ENCODE measurements at places on chromosomes 4 and X.

DNA sequence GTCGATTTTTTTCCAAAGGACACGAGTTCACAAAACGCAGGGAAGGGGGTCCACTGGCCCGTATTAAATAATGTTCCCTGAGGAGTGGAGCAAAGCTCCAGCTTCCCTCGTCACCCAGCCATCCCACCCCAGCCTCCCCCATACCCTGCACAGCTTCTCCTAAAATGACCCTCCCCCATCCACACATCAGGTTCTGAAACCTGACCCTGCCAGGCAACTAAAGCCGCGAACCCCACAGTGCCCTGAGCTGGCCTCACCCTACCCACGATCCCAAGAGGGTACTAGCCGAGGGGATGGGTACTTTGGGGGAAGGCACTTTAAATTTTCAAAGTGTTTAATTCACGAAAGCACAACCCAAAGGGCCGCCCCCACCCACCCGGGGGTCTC is 634 bp downstream of the APOO start:
- DNase-seq = no peak

GRCh38 chrX:48997455-48997854 is 4.6 kb downstream of the GRIPAP1 start:
- no peak for DNase-seq

DNA sequence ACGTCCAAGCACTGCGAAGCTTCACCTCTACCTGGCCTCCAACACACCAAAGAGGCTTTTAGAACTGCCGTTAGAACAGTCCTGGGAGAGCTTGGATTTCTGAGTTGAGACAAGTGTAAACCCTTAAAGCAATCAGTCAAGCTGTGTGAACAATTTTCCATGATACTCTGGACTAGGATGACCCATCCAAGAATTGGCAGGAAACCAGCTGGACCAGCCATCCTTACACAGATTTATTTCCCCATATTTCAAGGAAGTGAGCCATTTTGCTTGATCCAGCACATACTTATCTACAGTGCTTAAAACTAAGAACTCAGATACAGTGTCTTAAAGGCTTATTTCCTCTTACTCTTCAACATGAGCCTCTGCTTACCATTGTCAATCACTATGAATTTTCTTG is 340.7 kb upstream of the HS3ST1 start:
- no peak for DNase-seq

DNA sequence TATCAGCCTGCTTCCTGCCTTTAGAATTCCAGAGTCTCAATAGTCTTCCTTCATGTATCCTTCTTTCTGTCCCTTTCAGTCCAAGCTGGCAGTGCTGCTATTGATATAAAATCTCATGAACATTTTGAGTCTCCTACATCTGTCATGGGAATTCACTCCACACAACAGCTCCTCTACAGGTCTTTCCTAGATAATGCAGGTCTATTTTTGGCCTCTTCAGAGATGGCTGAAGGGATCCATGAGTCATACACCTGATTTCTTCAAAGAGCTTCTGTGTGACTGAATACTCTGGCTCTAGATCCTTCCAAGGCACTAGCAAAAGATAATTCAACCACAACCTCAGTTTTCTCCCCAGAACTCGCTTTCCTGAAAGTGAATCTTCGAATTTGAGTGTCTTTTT is 115.4 kb downstream of the STPG2 start:
- no peak for DNase-seq

DNA sequence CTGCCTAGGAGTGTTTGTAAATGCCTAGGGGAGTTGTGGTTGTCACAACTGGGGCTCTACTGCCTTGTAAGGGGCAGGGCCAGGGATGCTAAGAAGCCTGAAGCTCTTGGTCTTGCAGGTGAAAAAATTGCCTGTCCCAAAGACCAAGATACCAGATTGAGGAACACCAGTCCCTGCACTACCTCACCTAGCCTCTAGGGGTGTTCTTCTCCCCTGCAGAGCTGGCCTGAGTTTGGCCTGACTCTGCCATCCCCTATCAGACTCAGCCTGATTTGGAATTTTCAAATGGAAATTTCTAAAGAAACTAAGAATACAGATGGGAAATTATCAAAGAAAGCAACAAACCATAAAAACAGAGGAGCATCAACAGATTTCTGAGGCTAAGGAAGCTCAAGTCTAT is 90.4 kb downstream of the ZC4H2 start:
- DNase-seq = no peak

DNA sequence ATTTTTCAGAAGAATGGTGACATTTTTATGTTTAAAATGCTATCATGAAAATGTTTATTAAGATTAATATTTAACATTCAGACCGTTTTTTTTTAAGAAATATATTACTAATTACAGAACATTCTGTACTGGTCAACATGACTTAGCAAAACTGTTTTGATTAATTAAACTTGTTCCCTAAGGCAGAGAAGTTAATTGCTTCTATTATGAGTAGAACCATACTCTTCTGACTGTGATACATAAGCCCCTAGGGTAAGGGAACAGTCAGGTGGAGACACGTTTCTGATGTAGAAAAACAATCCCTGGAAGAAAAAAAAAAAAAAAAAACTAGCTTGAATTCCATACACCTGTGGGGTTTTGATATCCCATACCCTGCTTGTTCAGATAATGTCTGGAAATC is 97.4 kb downstream of the GPM6A start:
- no peak for DNase-seq

- DNase-seq = no peak
These were observed 231.5 kb downstream of the TRIML1 start for GRCh38 chr4:188370777-188371176.

- no peak for DNase-seq
These were observed 4.6 kb downstream of the BGN start for GRCh38 chrX:153499341-153499740.

DNA sequence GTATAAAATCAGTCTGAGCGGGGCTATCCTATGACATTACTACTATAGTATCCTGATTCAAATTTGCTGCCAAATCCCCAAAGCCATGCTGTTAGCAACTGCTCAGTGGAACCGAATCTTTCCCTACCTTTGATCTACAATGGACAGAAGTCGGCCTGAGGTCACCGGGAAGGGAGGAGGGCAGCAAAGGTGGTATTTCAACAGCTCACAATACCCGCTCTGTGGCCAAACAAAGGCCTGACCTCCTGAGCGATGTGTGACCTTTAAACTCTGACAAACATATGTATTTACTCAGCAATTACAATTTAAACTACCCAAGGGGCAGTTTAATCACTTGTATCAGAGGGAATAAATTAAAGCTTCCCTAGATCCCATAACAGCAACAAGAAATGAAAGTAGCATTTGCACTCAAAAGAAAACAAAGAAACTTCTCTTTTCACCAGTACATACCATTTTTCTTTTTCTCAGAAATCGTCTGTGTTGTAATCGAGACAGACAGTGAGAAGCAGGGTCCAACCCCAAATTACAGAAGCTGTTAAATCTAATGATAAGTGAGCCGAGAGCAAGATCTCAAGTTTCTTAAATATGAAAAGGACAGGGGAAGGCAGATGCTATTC is 11.6 kb upstream of the TMEM128 start:
- DNase-seq = no peak

- DNase-seq = no peak
These were observed 900.9 kb downstream of the RAB28 start for GRCh38 chr4:12583275-12583674.

- DNase-seq = peak; percentile 3
These were observed 19.2 kb downstream of the PPP3CA start for GRCh38 chr4:101328063-101328602.

DNA sequence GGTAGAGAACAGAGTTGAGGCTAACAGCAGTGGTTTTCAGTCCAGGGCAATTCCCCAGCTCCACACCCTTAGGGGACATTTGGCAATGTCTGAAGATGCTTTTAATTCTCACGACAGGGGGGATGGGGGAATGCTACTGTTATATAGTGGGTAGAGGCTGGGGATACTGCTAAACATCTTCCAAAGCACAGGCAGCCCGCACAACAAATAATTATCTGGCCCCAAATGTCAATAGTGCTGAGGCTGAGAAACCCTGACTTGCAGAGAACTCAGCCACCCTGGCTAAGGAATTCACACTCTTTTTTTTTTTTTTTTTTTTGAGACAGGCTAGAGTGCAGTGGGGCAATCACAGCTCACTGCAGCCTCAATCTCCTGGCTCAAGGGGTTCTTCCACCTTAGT is 60.6 kb downstream of the POLR2B start:
- no peak for DNase-seq

DNA sequence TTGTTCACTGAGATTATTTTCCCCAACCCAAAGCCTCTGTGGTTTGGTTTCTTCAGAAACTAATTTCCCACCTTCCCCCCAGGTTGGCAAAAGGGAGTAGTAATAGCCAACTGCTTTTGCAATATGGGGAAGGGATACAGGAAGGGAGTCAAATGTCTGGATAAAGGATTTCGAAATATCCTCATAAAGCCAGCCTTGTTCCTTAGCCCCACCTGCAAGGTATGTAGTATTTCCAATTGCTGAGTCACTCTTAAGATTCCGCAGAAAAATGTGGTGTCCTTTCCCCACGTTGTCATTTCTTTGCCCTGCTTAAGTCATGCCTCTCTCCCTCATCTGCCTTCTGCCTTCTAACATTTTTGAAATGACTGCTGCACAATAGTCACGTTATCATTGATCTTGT is 138.8 kb upstream of the DCAF8L1 start:
- DNase-seq = no peak

GRCh38 chr4:85598936-85599335 is 124.0 kb downstream of the ARHGAP24 start:
- DNase-seq = no peak

DNA sequence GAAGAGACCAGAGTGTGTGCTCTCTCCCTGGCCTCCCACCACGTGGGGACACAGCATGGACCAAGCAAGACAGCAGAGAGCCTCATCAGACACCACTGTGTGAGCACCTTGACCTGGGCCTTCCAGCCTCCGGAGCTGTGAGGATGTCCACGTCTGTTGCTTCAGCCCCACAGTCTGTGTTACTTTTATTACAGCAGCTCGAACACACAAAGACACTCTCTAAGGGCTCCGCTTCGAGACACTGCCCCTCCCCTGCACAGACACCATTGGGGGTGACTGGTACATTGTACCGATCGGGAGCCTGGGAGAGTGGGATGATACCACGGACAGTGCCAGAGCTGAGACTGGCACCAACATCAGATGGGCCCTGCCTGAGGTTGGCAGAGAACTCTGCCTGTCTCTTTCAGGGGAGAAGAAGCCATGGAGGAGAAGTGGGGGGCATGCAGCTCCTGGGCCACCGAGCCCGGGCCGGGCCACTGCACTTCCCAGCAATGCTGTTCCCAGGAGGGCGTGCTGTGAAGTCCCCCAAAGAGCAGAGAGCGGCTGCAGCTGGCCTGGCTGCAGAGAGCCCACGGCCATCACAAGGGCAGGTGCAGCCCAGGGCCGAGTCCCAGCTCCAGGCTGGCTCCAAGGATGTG is 48.1 kb upstream of the HMX1 start:
- no peak for DNase-seq

- no peak for DNase-seq
These were observed 454.3 kb upstream of the PCDH10 start for GRCh38 chr4:132694775-132695174.

DNA sequence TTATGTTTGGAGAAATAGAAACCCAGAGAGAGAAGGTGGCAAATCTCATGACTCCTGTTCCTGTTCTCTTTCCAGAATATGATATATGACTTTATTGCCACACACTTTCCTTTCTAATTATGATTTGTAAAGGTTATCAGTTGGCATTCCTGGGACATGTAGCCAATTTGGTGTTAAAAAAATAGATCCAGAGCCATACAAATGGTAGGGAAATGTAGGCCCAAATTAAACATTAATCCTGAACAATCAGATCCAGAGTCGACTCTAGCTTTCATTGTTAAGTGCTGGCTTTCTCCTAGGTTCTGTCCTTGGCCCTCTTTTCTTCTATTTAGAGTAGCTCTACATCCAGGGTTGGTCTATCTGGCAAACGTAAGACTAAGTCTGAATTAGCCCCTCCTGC is 69.8 kb upstream of the LONRF3 start:
- no peak for DNase-seq

DNA sequence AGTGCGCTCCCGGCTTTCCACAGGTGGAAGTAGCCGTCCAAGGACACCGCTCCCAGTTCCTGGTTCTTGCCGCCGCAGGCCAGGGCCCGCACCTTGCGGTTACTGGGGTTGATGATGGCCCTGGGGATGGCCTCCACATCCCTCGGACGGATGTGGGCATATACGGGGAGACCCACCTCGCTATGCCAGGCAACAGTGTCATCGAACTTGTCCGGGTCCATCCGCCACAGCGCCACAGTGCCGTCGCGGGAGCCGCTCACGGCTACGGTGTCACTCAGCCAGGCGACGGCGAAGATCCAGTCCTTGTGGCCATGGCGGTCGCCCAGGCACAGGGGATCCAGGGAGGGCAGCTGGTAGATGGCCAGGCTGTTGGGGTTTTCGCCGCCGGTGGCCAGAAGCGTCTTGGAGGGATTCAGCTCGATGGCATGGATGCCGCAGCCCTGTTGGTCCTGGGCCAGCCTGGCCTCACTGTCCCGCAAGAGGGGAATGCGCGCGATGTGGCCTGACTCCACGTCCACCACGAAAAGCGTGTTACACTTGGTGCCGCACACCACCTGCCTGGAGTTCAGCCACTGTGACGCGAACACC is 795 bp downstream of the DCAF12L1 start:
- DNase-seq = no peak

DNA sequence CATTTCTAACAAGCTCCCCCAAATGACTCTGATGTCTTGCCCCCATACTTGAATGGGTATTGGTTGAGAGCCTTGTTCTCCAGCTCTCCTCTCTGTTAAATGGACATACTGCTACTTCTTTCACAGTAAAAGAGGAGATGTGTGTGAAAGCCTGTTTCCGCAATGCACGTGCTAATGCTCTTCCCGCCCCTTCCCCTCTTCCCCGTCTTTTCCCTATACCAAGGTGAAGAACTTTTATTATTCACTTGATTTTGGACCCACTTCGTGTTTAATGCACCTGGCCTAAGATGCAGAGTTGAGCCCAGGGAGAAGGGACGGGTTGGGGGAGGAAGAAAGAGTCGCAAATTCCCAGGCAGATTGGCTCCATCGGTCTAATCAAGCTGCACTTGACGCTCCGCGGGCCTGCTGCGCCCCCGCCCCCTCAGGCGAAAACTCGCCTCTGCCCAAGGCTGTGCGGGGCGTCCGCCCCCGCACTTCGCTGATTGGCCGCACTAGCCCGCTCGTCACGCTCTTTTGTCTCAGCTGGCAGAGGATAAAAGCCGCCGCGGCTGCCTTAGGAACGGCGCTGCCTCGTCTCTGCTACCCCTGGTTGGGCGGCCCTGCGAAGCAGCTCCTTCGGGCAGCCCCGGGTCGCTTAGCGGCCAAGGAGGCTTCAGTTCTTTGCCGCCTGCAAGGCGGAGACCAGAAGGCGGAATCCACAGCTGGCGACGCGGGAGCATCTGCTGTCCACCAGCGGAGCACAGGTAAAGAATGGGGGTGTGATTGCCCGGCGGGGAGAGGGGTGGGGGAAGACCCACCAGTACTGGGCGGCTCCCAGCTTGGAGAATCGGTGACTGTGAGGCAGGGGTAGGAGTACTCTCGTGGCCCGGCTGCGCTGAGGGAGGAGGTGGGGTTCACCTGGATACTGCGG is at the start of gene ZCCHC12:
Gene ZCCHC12, plus strand, starts transcription at position 562 of the 910 bp plus-strand sequence. CDS start 1,421 bp downstream, outside the sequence.
- DNase-seq = peak; percentile 3

DNA sequence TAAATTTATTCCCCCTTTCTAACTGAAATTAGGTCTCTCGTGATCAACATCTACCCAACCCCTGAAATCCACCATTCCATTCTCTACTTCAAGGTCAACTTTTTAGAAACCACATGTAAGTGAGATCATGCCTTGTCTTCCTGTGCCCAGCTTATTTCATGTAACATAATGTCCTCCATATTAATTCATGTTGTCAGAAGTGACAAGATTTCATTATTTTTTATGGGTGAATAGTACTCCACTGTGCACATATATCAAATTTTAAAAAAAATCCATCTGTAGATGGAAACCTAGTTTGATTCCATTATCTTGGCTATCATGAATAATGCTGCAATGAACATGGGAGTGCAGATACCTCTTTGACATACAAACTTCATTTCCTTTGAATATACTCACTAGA is 1.5 kb downstream of the PPID start:
- DNase-seq = no peak
